ENCODE measurements at places on chromosomes 4 and X.

DNA sequence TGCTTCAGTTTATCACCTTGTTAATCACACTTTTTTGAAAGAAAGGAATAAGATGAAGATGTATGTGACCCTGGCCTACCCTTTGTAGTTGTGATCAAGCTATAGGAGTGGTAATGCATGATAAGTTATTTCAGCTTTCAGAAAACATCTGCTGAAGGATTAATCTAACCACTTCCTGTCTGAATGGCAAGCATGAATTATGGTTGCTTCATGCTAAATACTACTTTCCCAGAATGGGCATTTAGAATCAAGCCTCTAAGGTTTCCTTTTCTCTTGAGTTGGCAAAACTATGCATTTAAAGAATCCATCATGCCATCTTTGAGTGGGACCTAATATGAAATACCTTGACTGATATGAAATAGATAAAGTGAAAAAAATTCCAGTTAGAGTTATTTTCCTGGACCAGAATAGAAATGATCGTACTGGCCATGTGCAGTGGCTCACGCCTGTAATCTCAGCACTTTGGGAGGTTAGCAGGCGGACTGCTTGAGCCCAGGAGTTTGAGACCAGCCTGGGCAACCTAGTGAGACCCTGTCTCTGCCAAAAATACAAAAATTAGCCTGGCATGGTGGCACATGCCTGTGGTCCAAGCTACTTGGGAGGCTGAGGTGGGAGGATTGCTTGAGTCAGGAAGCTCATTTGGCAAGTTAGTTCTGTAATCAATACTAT is 59.1 kb downstream of the ANXA3 start:
- DNase-seq: no peak

- no peak for DNase-seq
Measured at GRCh38 chr4:76589402-76589801, 154.4 kb downstream of the SHROOM3 start.

GRCh38 chr4:12933760-12934221 is 550.3 kb downstream of the RAB28 start:
- no peak for DNase-seq

DNA sequence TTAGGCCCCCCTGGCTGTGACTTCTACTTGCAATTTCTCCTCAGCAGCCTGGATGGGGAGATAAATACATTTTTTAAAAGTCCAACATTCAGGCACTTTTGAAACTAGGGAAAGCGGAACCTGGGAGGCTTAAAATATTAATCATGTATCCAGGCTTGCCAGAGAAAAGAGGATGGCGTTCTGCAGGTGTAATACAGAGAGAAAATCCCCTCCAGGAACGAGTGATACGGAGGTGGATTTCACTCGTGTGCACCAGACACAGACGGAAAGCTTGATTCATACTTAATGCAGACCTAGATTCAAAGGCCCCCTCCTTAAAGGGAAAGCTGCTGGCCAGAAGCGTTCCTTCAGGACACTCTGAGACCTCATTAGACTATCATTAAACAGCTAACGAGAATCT is 354.0 kb upstream of the BOD1L1 start:
- DNase-seq: no peak

DNA sequence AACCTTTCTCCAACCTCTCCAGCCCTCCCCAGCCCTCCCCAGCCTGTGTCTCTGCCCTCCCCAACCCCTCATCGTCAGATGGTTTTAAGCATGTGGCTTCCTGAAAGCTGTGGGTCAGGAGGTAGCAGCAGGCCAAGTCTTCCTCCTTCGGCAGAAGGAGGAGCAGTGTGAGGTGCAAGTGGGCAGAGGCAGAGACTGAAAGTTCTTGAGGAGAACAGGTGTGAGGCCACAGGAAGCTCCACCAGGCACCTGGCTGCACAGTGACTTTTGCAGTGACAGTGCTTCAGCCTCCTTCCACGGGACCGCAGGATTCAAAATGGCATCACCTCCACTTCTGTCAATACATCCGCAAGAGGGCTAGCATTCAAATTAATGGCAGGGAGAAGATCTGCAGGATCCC is 203.9 kb upstream of the LEF1 start:
- no peak for DNase-seq

- no peak for DNase-seq
Measured at GRCh38 chr4:80434238-80434637, 98.7 kb downstream of the CFAP299 start.

DNA sequence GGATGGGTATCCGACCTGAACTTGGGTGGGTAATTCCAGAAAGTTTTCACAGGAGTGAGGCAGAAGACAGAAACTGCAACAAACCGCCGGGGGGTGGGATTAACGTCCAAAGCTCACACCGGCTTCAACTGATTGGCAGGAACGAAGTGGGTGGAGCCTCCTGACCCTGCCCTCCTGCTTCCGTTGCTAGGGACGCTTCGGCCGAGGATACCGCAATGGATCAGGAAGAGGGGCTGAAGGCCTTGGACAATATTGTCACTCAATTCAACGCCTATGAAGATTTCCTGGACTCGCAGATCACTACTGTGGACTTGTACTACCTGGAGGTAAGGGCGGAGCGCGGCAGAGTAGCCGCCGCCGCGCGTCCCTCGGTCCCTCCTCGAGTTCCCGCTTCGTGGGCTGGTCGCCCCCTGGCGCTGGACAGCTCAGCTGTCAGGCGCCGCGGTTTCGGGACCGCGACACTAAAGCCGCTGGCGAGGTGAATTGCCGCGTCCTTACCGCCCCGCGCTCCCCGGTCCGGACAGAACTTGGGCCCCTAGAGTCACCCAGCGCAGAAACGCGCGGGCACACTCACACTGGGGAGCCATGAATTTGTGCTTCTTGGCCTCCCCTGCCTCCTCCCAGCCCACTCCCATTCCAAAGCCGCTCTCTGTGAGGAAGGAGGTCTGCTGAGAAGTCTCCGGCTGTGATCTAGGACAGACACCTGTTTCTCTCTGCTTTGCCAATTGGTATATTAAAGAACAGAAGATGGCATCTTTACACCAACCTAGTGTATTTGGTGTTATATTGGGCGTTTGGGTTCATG is at the start of gene CFAP299:
CFAP299 (plus strand) TSS at position 177 of the 805 bp plus-strand sequence.
- DNase-seq: no peak

DNA sequence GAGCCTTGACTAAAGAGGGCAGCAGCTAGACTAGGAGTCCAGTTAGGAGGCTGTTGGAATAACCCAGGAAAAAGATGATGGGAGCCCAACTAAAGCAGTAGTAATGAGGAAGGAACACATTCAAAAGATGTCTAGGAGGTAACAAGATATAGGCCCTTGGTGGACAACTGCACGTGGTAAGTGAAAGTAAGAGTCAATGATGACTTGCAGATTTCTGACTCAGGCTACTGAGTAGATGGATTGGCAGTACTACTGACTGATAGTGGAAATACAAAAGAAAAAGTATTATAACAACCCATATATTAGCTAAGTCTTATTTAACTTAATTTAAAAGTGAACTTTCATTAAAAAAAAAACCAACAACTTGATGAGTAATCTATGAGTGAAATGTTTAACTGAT is 74.0 kb downstream of the PAK3 start:
- DNase-seq: no peak

GRCh38 chrX:150253959-150254620 is 109.0 kb upstream of the MAMLD1 start:
- DNase-seq: no peak

GRCh38 chrX:102154900-102155805 is 624 bp downstream of the BEX5 start:
- no peak for DNase-seq

- peak; percentile 40 for DNase-seq
Measured at GRCh38 chr4:177250056-177250696, 59.5 kb upstream of the NEIL3 start.

DNA sequence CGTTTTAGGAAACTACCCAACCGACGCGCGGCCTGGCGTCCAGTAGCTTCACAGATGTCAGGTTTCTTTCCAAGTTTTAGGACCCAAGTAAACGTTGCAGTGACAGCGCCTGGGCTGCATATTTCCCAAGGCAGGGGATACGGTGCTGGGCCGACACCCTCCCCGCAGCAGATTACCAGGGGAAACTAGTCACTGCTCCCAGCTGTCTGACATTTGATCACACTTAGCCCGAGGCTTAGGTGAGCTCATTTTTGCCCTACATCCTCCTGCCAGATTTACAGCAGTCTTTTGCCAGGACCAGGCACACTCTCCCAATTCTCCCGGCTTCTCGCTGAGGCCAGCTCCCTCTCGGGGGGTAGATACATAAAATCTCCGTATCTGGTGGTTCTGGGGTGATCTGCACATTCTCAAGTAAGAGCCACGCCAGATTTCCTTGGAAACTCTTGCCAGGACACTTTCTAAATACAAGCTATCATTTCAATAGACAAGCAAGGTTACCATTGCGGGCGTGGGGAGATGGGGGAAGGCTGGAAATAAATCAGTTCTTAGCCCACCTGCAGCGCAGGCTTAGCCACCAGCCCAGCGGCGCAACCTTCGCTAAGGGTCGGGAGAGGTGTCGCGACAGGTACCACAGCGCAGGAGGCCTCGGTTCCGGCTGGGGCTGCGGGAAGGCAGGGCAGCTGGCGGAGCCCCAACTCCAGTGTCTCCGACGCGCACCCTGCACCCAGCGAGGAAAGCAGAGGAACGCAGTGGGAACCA is 2.5 kb upstream of the SOX3 start:
- no peak for DNase-seq

DNA sequence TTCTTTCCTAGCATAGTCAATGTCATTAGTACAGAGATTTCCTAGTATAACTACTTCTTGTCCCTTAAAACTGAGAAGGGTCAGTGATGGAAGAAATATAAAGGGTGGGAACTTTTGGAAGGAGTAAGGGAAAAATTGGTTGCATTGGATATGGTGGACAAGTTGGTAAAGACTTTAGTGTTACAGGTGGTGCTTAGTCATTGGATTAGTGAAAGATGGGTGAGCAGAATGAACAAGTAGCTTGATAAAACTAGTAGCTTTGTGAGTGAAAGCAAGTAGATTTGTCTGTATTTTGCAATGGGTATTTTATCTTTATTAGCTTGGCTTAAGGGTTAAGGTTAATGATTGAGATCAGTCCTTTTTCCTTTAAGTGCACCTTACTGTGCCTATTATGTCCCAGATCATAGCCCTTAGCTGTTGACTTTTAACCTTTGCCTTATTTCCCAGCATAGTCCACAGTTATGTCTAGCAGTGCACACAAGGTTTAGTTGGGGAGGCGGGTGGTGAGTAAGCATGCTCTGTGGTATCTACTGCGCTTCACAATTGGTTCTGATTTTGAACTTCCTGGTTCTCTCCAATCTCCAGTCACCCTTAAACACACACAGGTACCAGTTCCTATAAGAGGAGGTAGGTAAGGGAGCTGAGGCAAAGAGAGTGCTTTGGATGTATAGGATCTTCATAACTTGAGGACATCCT is 9.5 kb downstream of the WDR44 start:
- DNase-seq: no peak

DNA sequence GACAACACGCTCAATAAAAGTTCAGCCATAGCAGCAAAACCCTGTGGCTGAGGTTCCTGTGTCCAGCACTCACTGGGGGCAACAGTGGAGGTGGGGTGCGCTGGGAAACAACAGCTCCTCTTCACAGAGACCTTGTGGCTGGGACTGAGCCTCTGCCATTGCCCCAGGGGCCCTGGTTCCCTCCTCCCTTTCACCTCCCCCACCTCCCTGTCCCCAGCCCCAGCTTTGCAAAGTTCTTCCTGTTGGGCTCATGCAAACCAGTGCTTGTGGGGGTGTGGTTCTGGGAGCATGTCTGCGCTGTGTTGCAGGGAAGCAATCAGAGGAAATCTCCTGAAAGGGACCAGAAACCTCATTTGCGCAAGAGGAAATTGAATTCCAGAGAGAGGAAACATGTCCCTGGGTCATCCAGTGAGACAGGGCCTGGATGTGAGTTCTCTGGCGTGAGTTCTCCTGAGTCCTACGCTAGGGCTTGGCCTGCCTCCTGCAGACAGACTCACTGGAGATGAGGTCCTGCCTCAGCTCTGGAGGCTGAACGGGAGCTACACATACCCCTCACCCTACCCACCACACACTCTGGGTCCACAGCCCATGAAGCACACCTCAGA is 7.4 kb downstream of the FATE1 start:
- no peak for DNase-seq

- no peak for DNase-seq
Measured at GRCh38 chr4:1765409-1766072, 27.6 kb upstream of the FGFR3 start.

- DNase-seq: no peak
Measured at GRCh38 chr4:10442976-10443375, 14.2 kb downstream of the ZNF518B start.

- peak; percentile 37 for DNase-seq
Measured at GRCh38 chrX:154918060-154918483, 31.9 kb downstream of the F8A1 start.

- no peak for DNase-seq
Measured at GRCh38 chr4:90299373-90299772, 172.2 kb downstream of the CCSER1 start.

DNA sequence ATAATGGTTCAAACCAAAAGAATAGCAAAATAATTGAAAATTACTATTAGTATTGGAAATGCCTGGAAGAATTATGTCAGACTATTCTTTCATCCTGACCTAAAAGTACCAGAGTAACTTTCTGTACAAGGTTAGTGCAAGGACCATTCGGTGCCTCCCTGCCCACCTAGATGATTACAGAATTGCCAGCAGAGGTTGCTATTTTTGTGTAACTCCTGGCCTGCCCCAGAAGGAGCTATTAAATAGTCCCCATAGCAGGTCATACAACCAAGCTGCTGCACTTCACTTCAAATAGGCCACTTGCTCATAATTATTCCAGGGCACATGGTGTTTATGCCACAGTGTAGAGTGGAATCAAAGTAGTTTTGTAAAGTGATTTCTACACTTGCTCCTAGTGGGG is 831.1 kb upstream of the PABPC4L start:
- no peak for DNase-seq

DNA sequence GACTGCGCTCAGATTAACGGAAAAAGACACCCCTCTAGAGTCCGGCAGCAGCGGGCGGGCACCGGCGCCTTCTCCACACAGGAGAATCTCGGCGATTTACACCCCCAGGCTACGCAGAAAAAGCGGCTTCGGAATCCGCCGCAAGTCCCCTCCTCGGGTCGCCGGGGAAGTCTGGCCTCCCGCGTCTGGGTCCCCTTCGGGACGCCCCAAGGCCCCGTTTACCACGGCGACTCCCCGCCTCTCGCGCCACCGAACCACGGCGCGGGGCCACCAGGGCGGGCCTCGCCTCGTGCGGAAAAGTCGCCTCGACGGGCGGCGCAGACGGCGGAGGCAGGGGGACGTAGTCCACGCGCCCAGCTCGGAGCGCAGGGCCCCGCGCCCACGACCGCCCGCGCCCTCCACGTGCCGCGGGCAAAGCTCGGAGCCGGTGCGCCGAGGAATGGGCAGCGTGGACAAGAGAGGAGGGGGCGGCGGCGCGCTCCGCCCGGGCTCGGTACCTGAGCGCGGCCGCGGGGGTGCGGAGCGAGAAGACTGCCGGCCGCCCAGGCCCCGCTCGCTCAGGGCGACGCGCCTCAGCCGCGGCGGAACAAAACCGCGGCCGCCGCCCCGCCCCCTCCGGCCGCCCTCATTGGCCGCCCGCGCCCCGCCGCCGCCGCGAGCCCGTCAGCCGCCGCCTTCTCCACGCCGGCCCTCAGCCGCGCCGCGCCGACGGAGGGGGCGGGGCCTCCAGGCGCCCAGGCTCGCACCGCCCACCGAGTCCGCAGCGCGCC is at the start of gene FAM53A:
FAM53A (minus strand) TSS at position 578 of the 770 bp plus-strand sequence. CDS start 15,572 bp downstream, outside the sequence.
- DNase-seq: no peak

Measured in cerebellar nuclear complex (tissue), 1 donor.